Muscle of arm (tissue), 14 donors: ENCODE measurements at places on chromosomes 3 and 15. TPM values are rescaled to one million over a fixed set of nuclear protein-coding genes. Genes with fewer than 3 reads are reported as not detected.

DNA sequence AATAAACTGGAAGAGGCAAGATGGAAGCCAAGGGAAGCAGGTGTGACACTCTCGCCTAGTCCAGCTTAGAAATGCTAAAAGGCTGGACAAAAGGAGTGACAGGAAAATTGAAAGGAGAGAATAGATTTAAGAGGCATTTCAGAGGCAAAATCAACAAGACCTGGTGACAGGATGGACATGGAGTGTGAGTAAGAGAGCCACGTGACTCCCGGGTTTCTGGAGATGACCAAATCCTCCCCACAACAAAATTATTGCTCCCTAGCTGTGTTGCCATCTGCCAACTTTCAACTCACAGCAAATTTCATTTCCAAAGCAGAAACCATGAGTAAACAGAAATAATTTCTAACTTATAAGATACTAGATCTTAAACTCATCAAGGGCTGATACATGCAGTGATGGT is 52.6 kb downstream of the MTHFS start:
- no peak for DNase-seq

ZMYND10 gene
- 0.91 TPM for polyA plus RNA-seq

RTP1 gene
- not detected for polyA plus RNA-seq

DNA sequence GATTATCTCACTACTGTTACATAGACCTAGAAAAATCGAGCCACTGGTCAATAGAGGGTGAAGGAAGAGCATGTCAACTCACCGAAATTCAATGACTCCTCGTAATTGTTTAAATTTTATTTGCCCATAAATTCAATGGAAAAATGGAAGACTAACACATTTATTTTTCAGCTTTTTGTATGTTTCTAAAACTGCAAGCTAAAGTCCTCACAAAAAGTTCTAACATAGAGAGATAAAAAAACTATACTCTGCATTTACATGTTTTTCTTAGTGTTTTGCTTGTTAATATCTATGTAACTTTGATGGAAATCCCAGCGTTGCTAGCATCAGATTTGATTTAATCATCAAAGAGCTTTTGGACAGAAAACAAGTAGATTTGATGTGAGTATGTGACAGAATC is 6.8 kb downstream of the ARPP21 start:
- DNase-seq: no peak

ALDH1A2 gene
- polyA plus RNA-seq: 10.6 TPM

DNA sequence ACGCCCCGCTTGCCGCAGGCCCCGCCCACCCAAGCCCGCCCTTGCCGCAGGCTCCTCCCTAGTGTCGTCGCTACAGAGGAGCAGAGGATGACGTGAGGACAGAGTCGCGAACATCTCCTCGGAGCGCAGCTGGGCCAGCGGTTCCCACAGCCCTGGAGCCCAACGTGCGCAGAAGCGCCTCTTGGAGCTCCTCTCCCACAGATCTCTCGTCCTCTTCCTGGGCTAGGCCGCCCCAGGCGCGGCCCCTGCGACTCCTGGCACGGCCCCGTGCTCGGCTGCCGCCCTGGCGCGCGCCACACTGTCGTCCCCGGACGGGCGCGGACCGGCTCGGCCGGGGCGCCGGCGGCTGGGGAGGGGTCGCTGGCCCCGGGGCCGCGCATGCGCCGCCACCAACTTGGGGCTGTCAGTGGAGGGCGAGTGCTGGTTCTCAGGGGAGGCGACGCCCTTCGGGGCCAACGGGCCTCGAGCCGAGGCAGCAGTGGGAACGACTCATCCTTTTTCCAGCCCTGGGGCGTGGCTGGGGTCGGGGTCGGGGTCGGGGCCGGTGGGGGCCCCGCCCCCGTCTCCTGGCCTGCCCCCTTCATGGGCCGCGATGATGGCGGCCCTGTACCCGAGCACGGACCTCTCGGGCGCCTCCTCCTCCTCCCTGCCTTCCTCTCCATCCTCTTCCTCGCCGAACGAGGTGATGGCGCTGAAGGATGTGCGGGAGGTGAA is at the start of gene TRPC1:
TRPC1 (plus strand) TSS at position 67 of the 714 bp plus-strand sequence; CDS start at position 593, 526 bp downstream.
- DNase-seq: peak; percentile 90

- DNase-seq: no peak
These were observed 3.2 kb downstream of the CTDSPL start for GRCh38 chr3:37864904-37865303.

TAGLN3 gene
- polyA plus RNA-seq: not detected

DNA sequence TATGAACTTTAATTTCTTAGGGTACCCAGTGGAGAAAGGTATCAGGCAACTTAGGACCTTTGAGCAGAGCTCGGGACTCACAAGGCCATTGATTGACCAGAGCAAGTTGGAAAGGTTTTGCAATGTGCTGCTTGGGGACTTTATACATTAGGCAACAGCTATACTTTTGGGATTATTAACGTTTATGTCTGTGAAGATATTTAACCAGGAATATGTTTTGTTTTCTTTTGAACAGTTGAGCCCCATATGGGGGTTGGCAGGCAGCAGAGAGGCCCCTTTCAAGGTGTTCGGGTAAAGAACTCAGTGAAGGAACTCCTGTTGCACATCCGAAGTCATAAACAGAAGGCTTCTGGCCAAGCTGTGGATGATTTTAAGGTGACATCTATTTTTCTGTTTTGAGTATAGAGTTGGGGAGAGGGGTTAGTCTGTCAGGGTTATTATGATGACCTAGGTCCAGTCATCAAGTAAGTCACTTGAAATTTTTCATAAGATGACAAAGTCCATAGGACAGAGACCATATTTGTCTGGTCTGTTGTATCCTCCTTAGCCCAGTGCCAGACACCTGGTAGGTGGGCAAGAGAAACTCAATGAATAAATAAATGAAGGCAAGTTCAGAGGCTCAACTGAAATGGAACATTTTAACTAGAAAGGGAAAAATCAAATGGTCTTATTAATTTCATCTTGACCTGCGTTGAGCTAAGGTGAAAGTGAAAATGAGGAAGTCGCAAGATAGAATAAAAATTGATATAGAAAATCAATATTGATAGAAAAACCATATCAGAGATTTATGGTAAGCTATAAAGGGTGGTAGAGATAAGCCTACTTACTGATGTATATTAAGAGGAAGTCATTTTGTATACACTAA is 2.8 kb downstream of the NFKBIZ start:
- no peak for DNase-seq
